Inflammatory macrophage treated with lipopolysaccharide for 4 hours (primary cell): ENCODE measurements at places on chromosomes 4 and X.

DNA sequence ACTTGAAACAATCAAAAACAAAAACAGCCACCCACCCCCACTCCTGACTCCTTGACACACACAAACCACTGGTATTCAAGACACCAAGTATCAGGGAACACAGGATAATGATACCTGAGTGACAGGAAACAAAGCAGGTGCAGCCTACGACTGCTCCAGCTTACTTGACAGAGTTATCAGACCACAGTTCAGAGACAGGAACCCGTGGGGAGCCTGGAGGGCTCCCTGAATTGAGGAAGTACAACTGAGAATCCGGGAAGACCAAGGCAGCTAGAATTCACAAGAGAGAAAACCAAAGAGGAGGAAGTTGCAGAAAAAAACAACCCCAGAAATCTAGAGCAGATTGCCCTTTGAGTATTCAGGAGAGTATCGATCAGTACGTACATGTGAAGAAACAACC lies 20.5 kb downstream of the COMMD8 start:
- peak; percentile 62 for DNase-seq

DNA sequence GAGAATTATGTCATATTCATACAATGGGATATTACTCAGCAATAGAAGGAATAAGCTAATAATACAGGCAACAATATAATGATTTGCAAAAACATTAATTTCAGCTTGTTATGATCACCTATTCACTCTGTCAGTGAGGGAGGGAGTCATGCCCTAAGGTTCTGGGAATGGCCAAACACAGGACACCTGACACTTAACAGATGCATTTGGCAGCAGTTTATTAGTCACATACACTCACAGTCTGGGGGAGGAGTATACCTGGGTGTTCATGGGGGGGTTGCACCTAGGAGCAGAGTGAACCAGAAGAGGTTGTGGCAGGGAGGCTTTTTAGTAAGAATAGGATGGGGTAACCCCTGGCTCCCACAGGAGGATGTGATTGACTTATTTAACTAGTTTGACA lies 38.3 kb downstream of the SERPINA7 start:
- DNase-seq, result no peak

DNA sequence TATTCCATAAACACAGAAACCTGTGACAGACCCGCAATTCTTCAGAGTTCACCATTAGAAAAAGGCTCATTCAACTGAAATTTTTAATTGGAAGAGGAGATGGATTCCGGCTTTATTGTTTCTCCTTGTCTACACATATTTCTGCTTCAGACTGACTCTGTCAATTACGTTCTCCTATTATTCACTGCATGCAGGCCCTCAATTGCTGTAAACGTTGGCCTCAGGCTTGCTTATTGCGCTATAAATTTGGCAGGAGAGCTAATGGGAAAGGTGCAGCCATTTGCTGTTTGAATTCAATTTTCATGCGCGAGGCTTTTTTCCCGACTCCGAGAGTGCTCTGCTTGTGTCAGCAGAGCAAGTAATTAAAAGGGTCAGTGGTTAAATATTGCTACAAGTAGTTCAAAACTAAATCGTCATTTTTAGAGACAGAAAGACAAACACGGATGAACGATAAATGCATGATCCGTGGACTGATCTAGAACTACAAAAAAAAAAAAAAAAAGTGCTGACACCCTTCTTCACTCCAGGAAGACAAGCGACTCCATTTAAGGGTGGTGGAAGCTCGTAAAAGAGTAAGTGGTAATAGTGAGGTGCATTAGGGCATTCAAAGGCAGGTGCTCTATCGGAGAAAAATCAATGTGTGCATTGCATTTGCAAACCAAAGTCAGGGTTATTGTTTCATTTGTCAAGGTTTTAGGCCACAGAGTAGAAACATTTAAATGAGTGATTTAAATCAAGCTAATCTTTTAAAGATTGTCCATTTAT lies 841.6 kb upstream of the FRG1 start:
- no peak for DNase-seq

- DNase-seq, result no peak
Observed at GRCh38 chrX:148960060-148960459, 459.6 kb downstream of the AFF2 start.
